AG09309 (cell line): ENCODE measurements at places on chromosomes 4 and X.

DNA sequence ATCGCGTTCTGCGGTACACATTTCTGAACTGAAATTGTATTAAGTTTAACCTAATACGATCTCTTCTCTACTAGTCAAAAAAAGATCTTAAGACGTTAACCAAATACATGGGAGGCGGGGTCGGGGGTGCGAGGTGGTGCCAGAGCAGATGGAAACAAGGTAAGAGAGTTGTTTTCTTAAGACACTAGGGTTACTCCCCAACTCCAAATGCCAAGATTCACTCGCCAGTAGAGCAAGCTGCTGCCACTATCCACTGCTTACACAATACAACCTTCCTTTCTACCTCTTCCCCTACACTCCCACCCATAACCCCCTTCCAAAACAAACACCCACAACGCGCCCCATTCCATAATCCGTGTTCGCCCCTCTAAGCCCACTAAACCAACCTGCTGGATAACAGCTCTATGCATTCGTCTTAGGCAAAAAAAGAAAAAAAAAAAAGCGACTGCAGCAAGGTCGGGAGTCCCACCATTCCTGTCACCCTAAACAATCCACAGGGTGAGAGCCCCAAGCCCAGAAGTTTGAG, 1.3 kb downstream of the LCORL start:
- no peak for DNase-seq

GRCh38 chrX:10016519-10017132, 49.5 kb downstream of the CLDN34 start:
- no peak for DNase-seq

DNA sequence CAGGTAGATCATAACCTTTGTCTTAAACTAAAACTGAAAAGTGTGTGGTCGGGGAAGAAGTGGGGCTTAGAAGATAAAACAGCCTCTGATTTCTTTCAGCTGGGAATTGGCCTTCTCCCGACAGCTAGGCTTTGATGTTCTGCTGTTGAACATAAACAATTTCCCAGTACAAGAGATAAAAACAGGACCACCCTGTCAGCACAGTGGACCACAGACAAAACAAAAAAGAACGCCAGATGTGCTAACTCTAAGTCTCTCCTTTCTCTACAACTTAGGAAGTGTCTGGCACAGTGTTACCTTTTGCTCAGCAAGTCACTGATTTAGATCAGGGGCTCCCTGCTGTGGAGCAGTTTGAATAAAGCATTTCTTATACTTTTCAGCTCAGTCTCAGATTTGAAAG, 87.5 kb upstream of the UXT start:
- no peak for DNase-seq

- no peak for DNase-seq
Measured at GRCh38 chrX:8731559-8732395, at the start of gene ANOS1. TSS of gene ANOS1 (minus strand) at chrX:8732137. CDS start at chrX:8732036, 101 bp downstream.

DNA sequence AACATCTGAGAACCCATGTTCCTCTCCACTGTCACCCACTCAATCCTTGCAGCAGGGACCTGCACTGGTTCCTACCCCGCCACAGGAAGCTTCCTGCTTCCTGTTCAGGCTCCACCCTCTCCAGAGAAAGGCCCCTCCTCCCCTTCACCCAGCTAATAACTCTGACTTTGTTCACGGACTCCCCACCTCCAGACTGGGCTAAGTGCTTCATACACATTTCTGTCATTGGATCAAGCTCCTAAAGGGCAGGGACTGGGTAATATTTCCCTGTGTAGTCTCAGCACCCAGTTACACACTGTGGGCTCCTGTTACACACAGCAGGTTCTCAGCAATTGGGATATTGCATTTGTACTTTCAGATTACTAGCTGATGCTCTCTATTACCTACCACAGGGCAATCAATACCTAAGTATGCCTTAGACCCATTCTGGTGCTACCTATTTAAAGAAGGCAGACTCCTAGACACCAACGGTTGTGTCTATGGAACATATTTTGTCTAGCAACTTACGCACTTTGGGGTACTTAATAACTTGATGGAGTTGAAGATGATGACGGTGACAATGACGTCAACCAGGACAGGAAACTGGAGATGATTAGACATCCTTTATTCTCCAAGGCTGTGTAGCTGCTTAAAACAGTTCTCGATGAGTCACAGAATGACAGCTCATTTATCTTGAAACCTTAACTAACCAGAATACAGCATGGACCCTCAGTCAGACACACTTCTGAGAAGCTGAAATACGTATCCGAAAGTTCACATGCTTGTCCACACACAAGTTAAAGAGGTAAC, 58.1 kb downstream of the MAML3 start:
- DNase-seq = peak; percentile 70
